ENCODE measurements at places on chromosomes 5 and 9.

GRCh38 chr5:148633067-148633377 lies 21.3 kb downstream of the HTR4 start:
- DNase-seq = no peak

DNA sequence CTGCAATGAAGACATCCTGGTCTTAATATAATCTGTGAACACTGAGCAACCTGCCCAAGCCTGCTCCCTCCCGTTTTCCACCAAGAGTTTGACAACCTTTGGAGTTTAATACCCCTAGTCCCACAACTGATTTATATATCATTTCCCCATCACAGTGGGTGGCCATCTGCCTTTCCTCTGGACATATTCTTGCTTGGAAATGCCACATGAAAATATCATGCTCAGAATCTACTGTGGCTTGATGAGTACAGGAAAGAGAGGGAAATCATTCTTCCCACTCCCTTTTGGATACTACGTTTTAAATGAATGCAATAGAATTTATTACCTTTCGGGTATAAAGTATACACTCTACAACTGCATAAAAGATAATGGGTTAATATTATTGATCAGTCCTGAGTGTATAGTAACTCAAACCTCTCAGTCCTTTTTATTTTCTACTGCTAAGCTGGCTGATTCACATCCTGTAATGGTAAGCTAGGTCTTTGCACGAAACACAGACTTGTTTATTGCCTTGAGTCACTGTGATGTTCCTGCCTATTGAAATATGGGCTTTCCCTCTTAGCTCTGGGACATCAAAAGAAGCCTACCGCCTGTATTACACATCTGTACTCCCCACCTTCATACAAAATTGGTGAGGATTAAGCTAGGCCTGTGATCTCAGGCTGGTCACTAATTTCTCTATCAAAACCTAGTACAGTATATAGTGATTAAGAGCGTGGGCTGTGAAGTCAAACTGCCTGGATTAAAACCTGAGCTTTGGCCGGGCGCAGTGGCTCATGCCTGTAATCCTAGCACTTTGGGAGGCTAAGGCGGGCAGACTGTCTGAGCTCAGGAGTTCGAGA lies 67.6 kb upstream of the NR5A1 start:
- no peak for DNase-seq

DNA sequence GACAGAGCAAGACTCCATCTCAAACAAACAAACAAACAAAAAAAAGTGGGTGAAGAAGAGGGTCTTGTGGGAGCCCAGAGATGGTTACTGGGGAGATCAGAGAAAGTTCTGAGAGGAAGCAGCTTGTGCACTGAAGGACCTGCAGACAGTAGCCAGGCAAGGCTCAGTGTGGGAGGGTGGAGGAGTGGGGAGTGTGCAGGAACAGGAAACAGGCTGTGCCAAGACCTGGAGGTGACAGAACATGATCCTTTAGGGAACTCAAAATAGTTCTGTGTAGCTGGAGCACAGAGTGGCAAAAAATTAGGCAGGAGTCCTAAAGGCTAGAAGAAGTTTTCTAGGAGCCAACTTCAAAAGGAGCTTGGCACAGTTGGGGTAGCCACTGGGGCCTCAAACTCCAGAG lies 19.2 kb upstream of the NANS start:
- no peak for DNase-seq

- no peak for DNase-seq
Measured at GRCh38 chr9:27131731-27132130, 22.7 kb downstream of the TEK start.

DNA sequence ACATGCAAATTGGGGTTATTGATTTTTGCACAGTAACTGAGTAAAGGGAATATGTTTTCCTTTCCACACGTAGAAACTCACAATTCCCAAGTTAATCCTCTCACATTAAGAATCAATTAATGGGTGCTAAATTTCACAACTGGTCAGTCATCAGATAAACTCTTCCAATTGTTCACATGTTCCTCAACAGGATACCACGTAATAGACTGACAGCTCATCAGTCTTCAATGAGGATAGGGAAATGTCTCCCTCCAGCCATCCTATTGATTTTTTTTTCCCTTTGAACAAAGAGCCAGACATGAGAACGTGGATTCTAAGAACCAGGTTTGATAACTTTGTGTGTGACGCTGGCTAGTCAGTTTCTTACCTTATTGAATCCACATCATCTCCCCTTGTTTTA lies 768 bp upstream of the CER1 start:
- no peak for DNase-seq

- DNase-seq = no peak
Measured at GRCh38 chr9:132061526-132061925, 18.1 kb downstream of the MED27 start.

DNA sequence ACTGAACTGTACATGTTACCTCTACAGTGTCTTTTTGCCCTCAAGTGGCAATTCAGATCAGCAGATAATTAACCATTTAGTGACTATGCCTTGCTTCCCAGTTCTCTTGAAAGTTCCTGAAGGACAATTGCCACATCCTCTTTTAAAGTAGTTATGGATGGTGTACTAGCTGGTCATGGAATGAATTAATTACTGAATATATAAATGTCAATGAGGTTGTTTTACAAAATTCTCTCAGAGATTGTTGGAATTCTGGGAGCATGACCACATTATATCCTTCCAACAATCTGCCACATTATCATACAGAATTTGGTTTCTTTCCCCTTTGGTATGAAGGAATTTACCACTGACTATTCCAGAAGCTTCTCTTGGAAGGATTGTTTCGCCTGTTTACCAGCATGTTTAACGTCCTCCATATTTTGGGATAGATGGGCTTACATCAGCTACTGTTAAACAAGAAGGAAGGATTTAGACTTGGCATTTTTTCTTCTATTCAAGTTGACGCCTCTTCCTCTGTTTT lies 176.4 kb downstream of the CD180 start:
- DNase-seq = no peak

DNA sequence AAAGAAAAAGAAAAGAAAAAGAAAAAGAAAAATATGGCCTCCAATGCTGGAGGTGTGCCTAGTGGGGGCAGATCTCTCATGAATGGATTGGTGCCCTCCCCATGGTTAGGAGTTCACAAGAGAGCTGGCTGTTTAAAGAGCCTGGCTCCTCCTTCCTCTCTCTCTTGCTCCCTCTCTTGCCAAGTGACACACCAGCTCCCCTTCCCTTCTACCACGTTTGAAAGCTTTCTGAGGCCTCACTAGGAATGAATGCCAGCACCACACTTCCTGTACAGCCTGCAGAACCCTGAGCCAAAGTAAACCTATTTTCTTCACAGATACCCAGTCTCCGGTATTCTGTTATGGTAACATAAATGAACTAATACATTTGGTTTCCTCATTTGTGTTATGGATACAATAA lies 14.4 kb upstream of the GALNT10 start:
- no peak for DNase-seq

GRCh38 chr5:29833394-29833793 lies 1360.1 kb upstream of the CDH6 start:
- no peak for DNase-seq

DNA sequence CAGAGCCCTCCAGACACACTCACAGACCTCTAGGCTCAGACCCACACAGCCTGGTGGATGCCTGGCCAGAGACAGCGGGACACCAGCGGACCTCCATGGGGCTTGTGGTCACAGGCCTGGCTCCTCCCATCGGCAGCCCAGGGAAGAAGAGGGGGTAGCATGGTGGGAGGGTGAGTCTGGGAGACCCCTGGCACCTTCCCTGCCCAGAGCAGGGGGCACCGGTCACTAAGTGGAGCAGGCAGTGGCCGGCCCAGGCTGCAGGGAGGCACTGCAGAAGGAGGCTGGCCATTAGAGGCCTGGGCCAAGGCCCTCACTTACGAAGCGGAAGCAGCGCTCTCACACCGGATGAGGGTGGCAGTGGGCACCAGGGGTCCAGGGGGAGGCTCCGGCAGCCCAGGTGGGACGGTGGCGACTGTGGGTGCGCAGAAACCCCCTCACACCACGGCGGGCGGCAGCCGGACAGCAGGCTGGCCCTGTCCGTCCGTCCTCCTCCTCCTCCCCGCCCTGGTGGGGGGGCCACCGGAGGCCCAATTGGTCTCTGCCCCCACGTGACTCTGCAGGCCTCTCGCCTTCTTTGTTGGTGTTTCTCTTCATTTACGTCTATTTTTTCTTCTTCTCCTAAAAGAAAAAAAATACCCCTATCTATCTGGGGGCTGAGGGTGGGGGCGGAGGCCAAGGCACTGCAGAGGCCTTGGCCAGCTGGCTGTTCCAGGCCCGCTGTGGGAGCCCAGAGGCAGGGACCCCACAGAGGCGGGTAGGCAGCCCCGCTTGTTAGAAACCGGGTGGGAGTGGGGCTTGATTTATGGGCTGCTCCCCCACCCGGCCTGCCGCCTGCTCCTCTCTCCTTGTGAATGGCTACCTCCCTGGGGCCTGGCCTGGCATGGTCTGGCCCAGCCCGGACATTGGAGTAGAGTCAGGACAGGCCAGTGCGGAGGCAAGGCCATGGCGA lies at the start of gene NR5A1:
TSS of gene NR5A1 (minus strand) at position 469 of the 949 bp plus-strand sequence. CDS start 4,004 bp downstream, outside the sequence.
- DNase-seq = no peak

DNA sequence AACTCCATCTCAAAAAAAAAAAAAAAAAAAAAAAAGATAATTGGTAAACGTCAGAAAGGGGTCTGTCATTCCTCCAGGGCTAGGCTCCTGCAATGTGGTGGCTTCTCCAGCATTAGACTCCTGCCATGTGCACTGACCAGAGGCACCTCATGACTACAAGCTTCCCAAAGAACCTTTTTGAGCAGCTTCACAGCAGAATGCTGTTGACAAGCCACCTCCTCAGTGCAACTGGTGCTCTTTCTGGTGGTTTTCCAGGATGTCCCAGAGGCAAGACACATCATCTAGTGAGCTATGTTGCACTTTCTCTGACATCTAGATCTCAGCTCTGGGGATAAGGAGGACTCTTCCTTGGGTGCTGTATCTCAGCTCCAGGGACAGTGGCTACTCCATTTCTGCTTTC lies 11.6 kb downstream of the RPL37 start:
- no peak for DNase-seq

DNA sequence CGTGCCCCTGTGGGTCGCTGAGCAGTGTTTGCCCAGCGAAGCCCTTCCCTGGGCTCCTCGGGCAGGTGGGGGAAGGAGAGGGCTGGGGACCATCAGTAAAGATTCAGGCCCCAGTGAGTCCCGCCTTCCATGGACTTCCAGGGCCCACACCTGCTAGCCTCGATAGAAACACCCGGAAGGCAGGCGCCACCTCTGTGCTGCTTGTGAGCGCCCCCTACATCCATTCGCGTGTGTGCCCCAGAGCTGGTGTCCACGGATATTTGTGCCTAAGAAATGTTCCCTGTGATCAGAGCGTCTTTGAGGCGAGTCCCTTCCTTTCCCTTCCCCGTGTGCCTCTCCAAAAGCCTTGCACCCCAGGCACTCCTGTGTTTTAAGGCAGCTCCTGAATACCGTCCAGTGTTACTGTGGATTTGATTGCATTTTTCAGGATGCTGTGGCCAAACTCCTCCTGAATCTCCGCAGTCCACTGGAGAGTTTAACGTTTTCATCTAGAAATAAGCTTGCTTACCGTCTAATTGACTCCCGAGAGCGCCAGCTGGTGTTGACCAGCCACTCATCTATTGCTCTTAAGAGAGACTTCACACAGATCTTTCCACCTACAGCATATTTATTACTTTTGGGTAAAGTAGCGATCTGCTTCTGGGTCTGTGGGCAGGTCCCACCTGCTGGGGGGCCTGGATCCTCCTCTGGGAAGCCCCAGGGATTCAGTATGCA lies 101.4 kb downstream of the COL5A1 start:
- DNase-seq = no peak

- DNase-seq = no peak
Measured at GRCh38 chr9:79057576-79057975, 514.2 kb upstream of the TLE4 start.

GRCh38 chr5:126552614-126553013 lies 42.4 kb downstream of the ALDH7A1 start:
- DNase-seq = no peak

Measured in NCI-H187 treated with DMSO at 0.1 percent for 48 hours (cell line).